Left hindlimb (tissue), 1 donor: ENCODE measurements at places on chromosomes 11 and 22.

DNA sequence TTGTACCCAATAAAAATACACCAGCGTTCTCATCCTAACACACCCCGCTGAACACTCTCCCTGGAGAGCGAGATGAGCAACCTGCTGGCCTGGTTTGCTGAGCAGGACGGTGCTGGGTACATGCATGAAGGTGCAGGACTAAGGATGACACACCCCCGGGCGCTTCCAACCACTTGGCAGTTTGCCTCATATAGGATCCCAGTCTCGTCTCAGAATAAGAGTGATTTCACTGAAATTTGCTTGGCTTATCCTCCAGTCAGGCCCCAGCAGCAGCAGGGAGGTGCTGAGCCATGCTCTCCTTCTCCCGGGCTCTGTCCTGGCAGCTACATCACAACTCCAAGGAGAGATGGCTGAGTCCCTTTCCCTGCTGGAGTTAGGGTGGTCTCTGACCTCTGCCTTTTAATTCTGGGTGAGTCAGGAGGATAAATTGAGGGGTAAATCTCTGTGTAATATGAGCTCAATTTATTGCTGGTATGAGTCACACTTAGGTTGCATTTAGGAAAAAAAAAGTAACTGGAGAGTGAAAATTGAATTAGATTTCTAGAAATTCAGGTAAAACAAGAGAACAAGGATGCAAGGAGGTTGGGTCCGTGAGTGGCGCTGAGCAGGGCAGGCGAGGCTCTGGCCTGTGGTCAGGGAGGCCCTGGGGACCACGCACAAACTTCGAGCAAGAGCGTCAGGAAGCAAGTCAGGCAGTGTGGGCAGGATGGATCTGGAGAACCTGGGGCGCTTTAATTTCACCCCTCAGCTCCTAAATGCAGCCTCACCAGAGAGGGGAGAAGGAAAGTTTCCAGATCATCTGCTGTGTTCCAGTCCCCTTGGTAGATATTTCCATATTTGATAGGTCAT is 974.0 kb downstream of the TBC1D22A start:
- no peak for DNase-seq

DNA sequence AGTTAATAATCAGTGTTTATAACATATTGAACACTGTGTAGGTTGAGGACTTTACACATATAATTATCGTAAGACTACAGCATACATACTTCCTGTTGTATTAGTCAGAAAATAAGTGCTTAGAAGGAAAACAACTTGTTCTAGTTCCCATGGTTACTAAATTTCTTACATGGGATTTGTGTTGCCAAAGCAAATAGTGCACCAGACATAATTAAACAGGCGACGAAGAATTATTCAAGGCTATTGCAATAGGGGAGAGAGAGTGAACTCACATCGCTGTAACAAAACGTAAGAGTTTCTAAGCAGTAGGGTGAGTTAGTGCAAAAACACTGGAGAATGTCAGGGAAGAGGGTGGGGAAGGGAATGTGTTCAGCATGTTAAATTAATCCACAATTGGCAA is 347.8 kb downstream of the CNTN5 start:
- no peak for DNase-seq

- no peak for DNase-seq
Observed at GRCh38 chr11:44661311-44661717, 65.4 kb upstream of the TSPAN18 start.

DNA sequence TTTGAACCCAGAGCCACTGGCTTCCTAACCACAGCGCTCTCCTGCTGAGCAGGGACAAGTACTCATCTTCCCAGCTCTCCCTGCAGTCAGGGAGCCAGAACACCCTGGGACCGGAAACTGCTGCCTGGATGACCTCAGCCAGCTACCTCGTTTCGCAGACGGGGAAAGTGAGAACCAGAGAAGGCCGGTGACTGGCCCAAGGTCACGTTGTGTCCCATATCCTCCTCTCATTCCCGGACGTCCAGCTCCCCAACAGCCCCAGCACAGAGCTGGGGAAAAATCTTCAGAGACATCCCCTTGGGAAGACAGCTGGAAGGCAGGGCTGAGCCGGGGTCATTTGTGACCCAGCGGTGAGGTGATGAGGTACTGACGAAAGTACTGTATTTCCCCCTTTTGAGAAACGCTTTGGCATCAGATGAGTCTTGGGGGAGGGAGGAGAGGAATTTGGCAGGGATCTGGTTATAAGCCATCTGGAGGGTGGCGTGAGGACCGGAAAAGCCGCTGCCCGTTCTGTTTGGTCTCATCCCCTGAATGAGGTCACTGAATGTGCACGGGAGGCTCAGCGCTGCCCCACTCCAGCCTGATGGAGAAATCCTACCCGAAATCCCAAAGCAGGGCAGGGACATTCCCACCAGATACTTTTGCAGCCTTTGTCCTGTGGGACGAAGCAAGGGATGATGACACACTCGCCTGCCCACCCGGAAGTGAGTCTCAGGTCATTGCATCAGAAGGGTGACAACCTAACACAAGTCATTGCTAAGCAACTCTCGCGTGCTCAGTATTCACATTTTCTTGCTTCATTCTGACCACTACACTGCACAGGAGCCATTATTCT is 41.1 kb downstream of the LIF start:
- DNase-seq, result peak; percentile 69

- DNase-seq, result no peak
Observed at GRCh38 chr22:35418088-35418487, 18.1 kb downstream of the MCM5 start.

GRCh38 chr11:69071956-69072355 is 23.2 kb downstream of the TPCN2 start:
- no peak for DNase-seq

DNA sequence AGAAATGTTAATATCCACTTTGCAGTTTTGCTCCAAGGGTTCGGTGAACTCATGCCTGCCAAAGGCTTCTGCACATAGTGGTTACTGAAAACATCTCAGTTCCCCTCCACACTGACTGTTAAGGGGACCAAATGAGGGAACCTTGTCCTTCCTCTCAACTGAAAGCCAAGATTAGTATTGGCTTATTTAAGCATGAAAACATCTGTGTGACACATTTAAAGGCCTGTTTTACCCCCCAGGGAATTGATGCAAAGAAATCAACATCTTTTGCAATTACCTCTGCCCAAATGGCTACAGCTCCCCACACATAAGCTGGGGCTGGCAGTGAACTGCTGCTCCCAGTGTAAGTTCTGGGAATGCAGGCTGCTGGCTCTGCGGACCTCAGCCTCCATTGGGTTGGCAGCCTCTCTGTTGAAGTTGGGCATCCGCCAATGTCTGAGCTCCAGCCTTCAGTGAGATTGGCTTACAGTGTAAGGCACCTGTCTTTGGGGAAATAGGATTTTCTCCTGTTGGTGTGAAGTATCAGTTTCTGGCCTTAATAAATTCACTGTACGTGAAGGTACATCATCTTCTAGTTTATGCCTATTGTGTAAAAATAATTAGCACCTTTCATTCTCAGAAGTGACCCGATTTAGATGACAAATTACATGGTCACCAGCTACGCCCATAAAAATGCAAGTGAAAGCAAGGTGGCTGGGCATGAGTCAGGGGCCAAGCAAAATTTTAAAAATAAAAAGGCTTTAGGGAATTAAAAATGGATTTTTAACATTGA is 213.4 kb upstream of the SYN3 start:
- peak; percentile 82 for DNase-seq

GRCh38 chr22:41047801-41048211 is 44.6 kb upstream of the EP300 start:
- no peak for DNase-seq

DNA sequence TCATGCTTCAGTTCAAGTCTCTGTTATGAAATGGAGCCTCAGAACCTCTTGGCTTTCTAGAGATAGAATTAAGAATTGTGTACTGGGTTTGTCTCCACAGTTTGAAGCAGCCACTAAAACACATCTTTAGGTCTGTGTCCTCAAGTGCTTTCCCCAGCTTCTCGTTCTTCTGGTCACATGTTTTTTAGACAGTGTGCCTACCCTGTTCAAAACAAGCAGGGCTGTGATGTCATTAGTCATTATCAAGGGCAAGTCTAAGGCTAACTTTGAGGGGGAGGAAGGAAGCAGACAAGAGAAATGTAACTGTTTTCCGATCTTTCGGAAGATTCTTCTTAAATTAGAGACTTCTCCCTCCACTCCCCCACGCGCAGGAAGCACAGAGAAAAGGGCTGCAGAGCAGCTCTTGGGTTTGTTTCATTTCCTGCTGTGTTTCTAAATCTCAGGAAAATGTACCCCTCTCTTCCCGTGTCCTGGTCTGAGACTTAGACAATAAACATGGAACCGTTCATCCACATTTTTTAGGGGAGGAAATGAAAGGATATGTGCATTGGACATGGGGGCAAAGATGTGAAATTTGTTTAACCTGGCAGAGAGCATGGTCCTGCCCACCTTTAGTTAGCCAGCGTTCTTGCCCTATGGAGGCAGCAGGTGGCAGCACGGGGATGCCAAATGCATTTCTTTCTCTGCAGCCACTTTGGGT is 3.1 kb downstream of the AKIP1 start:
- DNase-seq, result peak; percentile 53

DNA sequence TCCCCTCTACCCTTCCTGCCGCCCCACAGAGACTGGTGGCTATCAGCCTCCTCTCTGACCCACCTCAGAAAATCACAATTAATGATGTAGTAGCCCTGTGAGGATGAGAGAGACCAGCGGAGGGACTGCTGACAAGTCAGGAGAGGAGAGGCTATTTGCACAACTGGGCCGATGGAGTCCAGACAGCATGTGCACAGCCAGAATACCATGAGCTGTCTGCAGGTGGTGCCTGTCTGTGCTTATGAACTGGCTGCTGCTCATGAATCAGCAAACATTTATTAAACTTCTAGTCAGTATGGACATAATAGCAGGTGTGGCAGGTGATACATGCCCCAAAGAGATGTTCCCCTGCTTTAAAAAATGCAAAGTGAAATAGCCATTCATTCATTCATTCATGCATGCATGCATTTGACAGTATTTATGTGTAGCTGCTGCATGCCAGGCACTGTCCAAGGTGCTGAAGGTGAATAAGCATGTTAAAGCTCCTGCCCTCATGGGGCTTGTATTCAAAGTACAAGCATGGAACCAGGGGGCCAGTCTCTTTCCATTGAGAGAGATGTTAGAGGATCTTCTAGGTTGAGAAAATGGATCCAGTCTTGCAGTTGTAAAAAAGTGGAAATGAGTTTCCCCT is 141.3 kb downstream of the GRIK4 start:
- DNase-seq, result no peak

DNA sequence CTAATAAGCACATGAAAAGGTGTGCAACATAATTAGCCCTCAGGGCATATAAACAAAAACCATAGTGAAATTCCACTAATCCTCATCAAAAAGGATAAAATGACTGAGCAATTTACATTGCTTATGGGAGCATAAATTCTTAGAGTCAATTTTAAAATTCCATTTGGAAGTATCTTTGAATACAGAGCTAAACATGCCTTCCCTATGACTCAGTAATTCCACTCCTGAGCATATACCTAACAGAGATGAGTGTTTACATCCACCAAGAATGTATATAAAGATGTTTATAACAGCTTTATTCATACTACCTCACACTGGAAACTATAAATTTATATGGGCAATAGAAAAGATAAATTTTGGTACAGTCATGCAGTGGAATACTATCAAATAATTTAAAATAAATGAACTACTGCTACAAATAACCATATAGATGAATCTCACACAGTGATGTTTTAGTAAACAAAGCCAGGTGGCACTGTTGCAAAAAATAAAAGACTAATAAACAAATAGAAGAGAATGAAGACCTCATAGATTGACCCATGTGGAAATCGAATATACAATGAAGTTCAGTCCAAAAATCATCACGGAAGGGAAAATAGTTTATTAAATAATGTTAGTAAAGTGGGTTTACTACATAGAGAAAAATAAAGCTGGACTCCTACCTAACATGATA is 8.2 kb upstream of the OR2D2 start:
- no peak for DNase-seq

DNA sequence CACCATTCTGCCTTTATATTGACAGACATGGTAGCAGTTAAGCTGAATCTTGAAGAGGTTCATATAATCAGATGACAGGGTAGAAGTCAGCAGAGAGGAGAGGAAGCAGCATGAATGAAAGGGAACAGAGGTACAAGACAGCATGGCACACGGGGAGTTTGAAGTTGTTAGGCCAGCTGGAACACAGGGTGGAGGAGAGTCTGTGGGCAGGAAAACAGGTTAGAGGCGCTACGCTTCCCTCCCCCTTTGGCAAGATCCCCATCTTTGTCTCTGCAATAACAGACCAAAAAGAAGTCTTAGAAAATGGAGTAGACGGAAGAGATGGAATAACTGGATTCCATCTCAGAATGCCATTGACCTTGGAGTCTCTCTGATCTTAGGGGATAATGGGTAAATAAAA is 20.0 kb upstream of the NDUFC2 start:
- no peak for DNase-seq

- DNase-seq, result no peak
Observed at GRCh38 chr11:44140805-44141204, 45.3 kb downstream of the EXT2 start.

- DNase-seq, result no peak
Observed at GRCh38 chr22:22196018-22196533, 48.5 kb upstream of the VPREB1 start.

DNA sequence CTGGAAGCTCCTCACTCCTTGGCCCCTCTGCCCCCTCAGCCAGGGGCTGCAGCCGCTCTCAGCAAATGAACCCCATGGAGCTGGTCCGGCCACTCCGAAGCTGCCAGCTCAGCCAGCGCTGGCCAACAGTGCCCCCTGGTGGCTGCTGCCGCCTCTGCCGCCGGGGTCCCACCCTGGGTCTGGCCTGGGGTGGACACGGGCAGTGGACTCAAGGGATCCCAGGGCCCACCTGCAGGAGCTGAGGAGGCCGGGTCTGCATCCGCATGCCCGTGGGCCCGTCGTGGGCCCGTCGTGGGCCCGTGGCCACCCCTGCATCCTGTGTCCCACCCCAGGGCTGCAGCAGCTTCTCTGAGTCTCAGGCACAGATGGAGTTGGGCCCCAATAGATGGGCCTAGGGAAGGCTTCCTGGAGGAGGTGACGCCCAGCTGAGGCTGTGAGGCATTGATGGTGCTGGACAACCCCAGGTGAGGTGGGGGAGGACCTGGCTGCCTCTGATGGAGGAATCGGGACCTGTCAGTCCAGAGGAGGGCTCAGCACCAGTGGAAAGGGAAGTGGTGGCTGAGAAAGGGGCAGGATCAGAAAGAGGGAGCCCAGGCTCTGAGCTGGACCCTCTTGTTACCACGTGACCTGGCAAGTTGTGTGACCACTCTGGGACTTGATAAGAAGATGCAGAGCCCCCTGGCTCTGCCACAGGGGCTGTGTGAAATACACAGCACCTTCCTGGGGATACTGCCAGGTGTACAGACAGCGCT is 522.3 kb downstream of the BRD1 start:
- peak; percentile 76 for DNase-seq

DNA sequence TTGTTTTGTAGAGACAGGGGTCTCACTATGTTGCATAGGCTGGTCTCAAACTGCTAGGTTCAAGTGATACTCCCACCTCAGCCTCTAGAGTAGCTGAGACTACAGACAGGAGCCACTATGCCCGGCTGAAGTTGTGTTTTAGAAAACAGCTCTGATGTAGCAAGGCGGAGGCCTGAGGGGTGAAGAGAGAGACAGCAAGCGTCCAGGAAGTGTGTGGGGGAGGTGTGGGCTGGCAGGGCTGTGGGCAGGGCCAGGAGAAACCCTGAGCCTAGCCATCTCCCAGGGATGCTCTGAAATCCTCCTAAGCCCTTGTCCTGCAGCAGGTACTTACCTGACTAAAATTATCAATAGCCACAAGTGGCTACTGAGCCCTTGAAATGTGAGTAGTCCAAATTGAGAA is 16.1 kb upstream of the RPS3 start:
- no peak for DNase-seq
